Mesothelial cell of epicardium (in vitro differentiated cells): ENCODE measurements at places on chromosomes 7 and 10. TPM values are rescaled to one million over a fixed set of nuclear protein-coding genes. Genes with fewer than 3 reads are reported as not detected.

DNA sequence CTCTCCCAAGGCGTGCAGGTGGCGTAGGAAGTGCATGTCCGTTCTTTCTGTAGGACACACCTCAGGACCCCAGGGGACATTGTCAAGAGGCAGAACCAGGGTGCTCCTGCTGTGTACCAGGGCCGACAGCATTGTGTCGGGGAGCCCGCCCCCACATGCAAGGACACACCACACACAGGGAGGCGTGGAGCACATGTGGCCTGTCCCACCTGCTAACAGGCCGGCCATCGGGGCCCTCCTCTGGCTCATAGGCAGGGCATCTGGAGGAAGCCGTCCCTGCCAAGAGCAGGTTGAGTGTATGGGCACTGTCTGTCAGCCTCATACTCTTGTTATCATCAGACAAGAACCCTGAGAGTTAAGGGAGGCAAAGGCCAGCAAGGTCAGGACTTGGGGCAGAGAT, 12.7 kb downstream of the RET start:
- H3K4me3 ChIP-seq: no peak overlapping the region
- H3K4me1 ChIP-seq: no peaks in the 10 kb centered on the region
- H3K27ac ChIP-seq: no peak overlapping the region
- H3K27me3 ChIP-seq: peaks cover 72% of the 10 kb centered on the region
- no peak for DNase-seq
- H3K36me3 ChIP-seq: no peaks in the 10 kb centered on the region

The HYAL4 gene
- not detected in 3 replicates for total RNA-seq

DNA sequence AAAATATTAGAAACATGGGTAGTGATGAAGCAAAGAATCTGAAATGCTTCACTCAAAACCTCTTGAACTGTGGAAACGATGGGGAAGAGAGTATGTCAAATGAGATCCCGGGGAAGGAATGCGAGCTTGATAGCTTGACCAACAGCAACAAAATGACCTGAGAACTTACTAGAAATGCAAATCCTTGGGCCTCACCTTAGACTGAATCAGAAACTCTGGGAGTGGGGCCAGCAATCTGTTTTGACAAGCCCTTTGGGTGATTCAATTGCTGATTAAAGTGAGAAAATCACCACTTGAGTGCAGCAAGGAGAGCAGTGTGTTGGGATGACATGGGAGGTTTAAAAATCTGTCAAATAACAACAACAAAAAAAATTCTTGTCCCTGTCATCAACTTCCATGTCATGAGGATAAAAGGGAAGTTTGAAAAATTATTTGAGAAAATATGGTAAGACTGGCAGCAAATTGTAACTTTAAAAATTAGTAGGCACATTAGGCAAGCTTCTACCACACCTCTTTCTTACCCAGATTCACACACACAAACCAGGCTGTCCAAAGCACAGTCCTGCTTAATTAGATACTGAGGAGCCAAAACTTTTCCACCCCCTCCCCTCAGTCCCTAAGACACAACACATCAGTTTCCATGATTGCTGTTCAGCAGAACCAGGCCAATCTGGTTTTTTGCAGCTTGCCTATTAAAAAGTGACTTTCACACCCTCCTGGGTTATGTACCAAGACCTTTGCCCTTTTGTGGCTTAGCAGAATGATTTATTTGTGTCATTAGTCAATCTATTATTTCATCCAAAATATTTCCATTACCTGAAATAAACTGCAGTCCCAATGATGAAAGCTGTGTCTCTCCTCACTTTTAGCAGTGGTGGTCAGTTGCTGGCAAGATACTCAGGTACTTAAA, 15.6 kb downstream of the CALCR start:
- H3K27me3 ChIP-seq: peaks cover 4% of the 10 kb centered on the region
- no peaks in the 10 kb centered on the region for H3K36me3 ChIP-seq
- H3K27ac ChIP-seq: no peak overlapping the region
- no peak for DNase-seq

The ZMIZ2 gene
- 164 to 169 TPM (median 164 TPM) in 3 replicates for total RNA-seq

GRCh38 chr7:471866-472639, 47.6 kb downstream of the PDGFA start:
- H3K36me3 ChIP-seq: no peaks in the 10 kb centered on the region
- H3K4me1 ChIP-seq: peaks cover 30% of the 10 kb centered on the region
- DNase-seq: peak; percentile 67
- no peak overlapping the region for H3K4me3 ChIP-seq
- no peaks in the 10 kb centered on the region for H3K27me3 ChIP-seq
- peak overlapping the region; percentile 86 for H3K27ac ChIP-seq

The LIPN gene
- total RNA-seq: not detected in 3 replicates

GRCh38 chr10:79415736-79416577, 29.5 kb downstream of the ZCCHC24 start:
- no peaks in the 10 kb centered on the region for H3K4me1 ChIP-seq
- DNase-seq: no peak
- no peak overlapping the region for H3K27ac ChIP-seq

The FAM237B gene
- not detected in 3 replicates for total RNA-seq

DNA sequence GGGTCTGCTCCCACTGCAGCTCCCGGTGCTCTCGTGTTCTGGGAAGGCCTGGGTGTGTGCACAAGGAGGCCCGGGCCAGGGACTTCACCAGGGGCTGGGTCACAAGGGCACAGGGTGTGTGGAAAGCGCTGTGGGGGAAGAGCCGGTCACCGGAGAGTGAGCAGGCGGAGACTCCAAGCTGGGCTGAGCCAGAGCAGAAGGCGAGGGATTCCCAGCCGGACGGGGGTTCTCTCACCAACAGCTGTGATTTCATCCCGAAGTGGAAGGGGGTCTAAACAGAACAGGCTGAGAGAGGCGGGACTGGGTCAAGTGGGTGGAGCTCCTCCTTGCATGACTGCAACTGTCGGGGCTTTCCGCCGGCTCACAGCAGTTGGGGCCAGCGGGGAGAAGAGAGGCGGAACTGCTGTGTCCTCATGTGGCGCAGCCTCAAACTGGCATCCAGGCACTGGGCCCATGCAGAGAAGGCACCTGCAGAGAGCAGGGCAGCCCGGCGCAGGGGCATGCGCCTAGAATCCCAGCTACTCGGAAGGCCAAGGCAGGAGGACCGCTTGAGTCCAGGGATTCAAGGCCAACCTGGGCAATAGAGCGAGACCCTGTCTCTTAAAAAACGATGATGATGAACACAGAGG, 7.6 kb upstream of the ORAI2 start:
- no peaks in the 10 kb centered on the region for H3K27me3 ChIP-seq
- no peak overlapping the region for H3K4me3 ChIP-seq
- peaks cover under 1% of the 10 kb centered on the region for H3K4me1 ChIP-seq
- no peak overlapping the region for H3K27ac ChIP-seq

- H3K4me3 ChIP-seq: no peak overlapping the region
- H3K27ac ChIP-seq: no peak overlapping the region
- peaks cover 18% of the 10 kb centered on the region for H3K4me1 ChIP-seq
- no peaks in the 10 kb centered on the region for H3K36me3 ChIP-seq
Measured at GRCh38 chr10:114694752-114695151, 36.7 kb upstream of the ABLIM1 start.

The SEC31B gene
- total RNA-seq: 26.8 to 30.2 TPM (median 28.8 TPM) in 3 replicates

GRCh38 chr10:61754587-61755550, 92.1 kb downstream of the CABCOCO1 start:
- no peak overlapping the region for H3K4me3 ChIP-seq
- peak overlapping the region; percentile 14 for H3K27ac ChIP-seq

DNA sequence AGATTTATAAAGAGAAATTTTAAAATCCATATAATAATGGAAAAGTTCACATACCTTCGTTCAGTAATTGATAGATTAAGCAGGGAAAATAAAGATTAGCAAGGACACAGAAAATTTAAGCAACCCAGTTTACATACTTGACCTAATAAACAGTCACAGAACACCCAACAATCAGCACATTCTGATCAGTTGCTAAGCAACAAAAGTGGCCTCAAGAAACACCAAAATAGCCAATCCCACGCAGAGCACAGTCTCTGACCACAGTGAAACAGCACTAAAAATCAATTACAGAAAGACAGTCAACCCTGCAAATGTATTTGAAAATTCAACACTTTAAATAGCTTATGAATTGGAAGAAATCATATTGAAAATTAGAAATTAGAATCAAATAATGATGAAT, 39.3 kb upstream of the DRGX start:
- peaks cover 7% of the 10 kb centered on the region for H3K36me3 ChIP-seq
- no peaks in the 10 kb centered on the region for H3K27me3 ChIP-seq
- H3K4me1 ChIP-seq: no peaks in the 10 kb centered on the region
- H3K4me3 ChIP-seq: no peak overlapping the region
- DNase-seq: no peak

GRCh38 chr7:64867863-64868440, 35.1 kb upstream of the ZNF273 start:
- no peaks in the 10 kb centered on the region for H3K27me3 ChIP-seq
- no peaks in the 10 kb centered on the region for H3K36me3 ChIP-seq
- no peak overlapping the region for H3K4me3 ChIP-seq
- DNase-seq: no peak

The FAM25G gene
- not detected in 3 replicates for total RNA-seq

DNA sequence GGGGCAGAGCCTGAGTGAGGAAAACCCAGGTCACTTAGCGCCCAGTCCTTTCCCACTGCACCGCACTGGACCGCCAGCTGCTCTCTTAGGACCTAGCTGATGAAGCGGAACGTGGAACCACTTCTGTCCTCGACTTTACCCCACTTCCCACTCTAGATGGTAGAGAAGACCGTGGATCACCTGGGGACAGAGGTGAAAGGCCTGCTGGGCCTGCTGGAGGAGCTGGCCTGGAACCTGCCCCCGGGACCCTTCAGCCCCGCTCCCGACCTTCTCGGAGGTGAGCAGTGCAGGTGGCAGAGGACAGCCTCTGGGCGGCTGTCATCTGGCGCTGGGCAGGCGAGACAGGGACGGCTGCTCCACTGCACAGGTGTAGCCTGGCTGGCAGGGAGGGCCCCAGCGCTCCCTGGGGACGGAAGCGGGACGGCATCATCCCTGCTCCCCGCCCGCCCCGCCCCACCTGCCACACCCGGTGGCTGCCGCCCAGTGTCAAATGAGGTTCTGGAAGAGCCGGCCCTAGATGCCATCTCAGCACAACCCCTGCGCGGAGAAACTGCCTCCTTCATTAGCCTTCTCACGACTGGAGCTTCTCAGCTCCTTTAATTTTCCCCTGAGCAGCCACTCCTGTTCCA, 11.7 kb downstream of the PLAC9 start:
- H3K27ac ChIP-seq: peak overlapping the region; percentile 47
- peaks cover 12% of the 10 kb centered on the region for H3K36me3 ChIP-seq
- H3K4me1 ChIP-seq: peaks cover 10% of the 10 kb centered on the region
- no peaks in the 10 kb centered on the region for H3K27me3 ChIP-seq
- DNase-seq: no peak

DNA sequence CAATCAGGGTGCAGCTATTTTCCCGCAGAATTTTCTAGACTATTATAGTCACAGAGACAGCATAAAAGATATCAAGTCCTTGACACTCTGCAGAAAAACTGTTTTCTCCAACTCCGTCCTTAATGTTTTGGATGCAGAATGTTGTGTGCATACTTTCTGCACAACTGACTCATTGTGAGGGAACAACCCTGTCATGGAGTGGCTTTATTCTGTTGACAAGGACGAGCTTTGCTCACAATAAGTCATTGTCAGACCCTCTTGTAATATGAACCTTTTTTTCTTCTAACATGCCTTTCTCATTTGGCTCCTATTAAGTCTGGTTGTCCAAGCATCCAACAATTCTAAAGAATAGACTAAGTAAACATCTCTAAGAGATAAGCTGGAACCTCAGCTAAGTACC, 17.3 kb downstream of the ABCB4 start:
- no peaks in the 10 kb centered on the region for H3K27me3 ChIP-seq
- H3K27ac ChIP-seq: no peak overlapping the region
- H3K4me3 ChIP-seq: no peak overlapping the region
- H3K4me1 ChIP-seq: no peaks in the 10 kb centered on the region

The TMEM176B gene
- total RNA-seq: 1.9 to 2.8 TPM (median 2.3 TPM) in 3 replicates

The SVOPL gene
- total RNA-seq: 1.1 TPM in 3 replicates

DNA sequence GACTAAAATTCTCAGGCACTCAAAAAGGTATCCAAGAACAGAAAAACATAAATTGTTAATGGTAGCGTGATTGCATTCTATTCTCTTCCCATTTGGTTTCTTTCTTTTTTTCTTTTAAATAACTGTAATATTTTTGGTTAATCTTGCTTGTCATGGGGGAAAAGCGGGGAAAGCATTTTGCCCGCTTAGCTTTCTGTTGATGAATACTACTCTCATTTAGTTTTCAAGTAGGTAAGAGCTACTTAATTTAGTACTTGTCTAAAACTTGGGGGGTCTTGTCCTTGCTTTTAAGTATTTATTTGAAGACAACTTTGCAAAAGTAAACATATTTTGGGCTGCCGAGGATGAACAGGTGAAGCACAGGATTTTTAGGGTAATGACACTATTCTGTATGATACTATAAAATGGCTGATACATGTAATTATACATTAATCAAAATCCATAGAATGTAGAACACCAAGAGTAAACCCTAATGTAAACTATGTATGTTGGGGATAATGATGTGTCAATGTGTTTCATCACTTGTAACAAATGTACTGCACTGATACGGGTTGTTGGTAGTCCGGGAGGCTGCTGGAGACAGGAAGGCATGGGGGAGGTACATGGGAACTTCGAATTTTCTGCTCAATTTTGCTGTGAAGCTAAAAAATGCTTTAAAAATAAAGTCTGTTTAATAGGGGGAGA, 1.7 kb downstream of the TES start:
- H3K36me3 ChIP-seq: no peaks in the 10 kb centered on the region
- DNase-seq: no peak
- peak overlapping the region; percentile 99 for H3K27ac ChIP-seq
- peaks cover 43% of the 10 kb centered on the region for H3K4me1 ChIP-seq
- no peaks in the 10 kb centered on the region for H3K27me3 ChIP-seq

GRCh38 chr10:76738991-76739390, 898.6 kb downstream of the KCNMA1 start:
- no peak for DNase-seq
- H3K27ac ChIP-seq: no peak overlapping the region
- H3K27me3 ChIP-seq: peaks cover 10% of the 10 kb centered on the region
- no peak overlapping the region for H3K4me3 ChIP-seq
- H3K4me1 ChIP-seq: peaks cover 10% of the 10 kb centered on the region

The TMEM270 gene
- total RNA-seq: not detected in 3 replicates

The TMEM254 gene
- 26.1 to 32.0 TPM (median 30.7 TPM) in 3 replicates for total RNA-seq

The AFAP1L2 gene
- 4.0 to 5.7 TPM (median 5.7 TPM) in 3 replicates for total RNA-seq

- H3K27ac ChIP-seq: no peak overlapping the region
- no peak overlapping the region for H3K4me3 ChIP-seq
- H3K27me3 ChIP-seq: no peaks in the 10 kb centered on the region
- no peak for DNase-seq
Measured at GRCh38 chr7:7209412-7210050, 27.2 kb downstream of the C1GALT1 start.

The CALD1 gene
- 191 to 211 TPM (median 194 TPM) in 3 replicates for total RNA-seq

The TMEM72 gene
- 0.67 to 0.71 TPM (median 0.68 TPM) in 3 replicates for total RNA-seq

GRCh38 chr10:59007307-59008025, 169.0 kb upstream of the PHYHIPL start:
- peaks cover 10% of the 10 kb centered on the region for H3K4me1 ChIP-seq
- H3K27ac ChIP-seq: no peak overlapping the region
- no peaks in the 10 kb centered on the region for H3K27me3 ChIP-seq
- no peak overlapping the region for H3K4me3 ChIP-seq
- H3K36me3 ChIP-seq: no peaks in the 10 kb centered on the region

The ITGA8 gene
- total RNA-seq: 19.2 to 21.8 TPM (median 21.7 TPM) in 3 replicates
